ENCODE measurements at places on chromosomes 11 and 22.
A peak's percentile ranks its signal among the peaks of the same experiment; 100 is the strongest.

DNA sequence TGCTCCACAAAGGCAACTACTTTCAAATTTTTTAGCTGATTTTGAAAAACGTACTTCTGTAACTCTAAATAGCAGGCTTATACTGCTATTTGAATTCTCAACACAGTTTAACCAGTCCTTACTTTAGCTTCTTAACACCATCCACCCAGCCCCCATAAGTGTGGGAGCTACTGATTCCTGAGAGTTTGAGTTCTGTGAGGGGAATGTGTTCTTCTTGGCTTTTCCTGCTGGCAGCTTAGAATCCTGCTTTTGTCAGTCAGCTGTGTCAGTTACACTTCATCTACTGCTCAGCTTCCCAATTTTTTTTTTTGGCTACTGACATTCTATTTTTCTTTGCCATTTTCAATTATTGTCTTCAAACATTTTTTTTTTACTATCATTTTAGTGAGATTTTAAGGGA, 440.4 kb downstream of the INSC start:
- DNase-seq: no peak

- no peak for DNase-seq
Measured at GRCh38 chr11:128575961-128576350, 11.4 kb downstream of the ETS1 start.

DNA sequence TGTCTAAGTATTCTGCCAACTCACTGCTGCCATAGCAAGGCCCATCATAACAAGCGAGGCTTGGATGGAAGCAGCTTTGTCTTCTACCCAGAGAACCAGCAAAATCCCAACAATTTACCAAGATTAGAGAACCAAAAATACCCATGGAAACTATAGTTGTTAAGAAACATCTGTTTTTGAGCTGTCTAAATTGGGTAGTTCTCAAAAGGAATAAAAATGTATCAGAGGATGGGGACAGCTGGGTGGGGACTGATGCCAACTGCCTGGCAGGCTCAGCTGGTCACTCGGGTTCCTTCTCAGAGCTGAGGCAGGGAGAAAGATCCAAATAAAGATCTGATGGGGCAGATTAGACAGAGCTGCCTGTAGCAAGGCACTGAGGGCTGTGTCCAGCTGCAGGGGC, 85.9 kb upstream of the GRK3 start:
- DNase-seq: no peak

- DNase-seq: no peak
Measured at GRCh38 chr11:20161923-20162744, 1.9 kb upstream of the DBX1 start.

- no peak for DNase-seq
Measured at GRCh38 chr22:42691440-42691839, 29.2 kb downstream of the A4GALT start.

- no peak for DNase-seq
Measured at GRCh38 chr11:59802639-59803176, 7.9 kb downstream of the MRPL16 start.

DNA sequence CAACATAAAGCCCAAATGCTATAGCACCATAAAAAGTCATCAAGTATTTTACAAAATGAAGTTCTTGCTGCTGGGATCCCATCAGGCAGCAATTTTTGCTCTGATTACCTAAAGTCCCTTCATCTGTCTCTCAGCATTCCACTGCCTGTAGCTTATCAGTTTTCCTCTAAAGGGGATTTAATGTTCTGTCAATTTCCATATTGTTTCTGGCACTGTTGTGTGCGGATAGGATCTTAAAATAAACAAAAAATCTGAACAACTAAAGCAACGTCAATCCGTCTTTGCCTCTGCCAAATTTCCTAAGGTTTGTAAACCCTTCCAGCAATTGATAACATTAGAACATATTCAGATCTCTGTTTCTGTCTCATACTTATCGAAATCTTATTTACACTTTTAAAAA, 1126.3 kb upstream of the RAG2 start:
- DNase-seq: no peak

- DNase-seq: no peak
Measured at GRCh38 chr22:48605856-48606481, 1221.7 kb downstream of the BRD1 start.

GRCh38 chr11:126506789-126507188, 151.3 kb downstream of the ST3GAL4 start:
- DNase-seq: no peak

DNA sequence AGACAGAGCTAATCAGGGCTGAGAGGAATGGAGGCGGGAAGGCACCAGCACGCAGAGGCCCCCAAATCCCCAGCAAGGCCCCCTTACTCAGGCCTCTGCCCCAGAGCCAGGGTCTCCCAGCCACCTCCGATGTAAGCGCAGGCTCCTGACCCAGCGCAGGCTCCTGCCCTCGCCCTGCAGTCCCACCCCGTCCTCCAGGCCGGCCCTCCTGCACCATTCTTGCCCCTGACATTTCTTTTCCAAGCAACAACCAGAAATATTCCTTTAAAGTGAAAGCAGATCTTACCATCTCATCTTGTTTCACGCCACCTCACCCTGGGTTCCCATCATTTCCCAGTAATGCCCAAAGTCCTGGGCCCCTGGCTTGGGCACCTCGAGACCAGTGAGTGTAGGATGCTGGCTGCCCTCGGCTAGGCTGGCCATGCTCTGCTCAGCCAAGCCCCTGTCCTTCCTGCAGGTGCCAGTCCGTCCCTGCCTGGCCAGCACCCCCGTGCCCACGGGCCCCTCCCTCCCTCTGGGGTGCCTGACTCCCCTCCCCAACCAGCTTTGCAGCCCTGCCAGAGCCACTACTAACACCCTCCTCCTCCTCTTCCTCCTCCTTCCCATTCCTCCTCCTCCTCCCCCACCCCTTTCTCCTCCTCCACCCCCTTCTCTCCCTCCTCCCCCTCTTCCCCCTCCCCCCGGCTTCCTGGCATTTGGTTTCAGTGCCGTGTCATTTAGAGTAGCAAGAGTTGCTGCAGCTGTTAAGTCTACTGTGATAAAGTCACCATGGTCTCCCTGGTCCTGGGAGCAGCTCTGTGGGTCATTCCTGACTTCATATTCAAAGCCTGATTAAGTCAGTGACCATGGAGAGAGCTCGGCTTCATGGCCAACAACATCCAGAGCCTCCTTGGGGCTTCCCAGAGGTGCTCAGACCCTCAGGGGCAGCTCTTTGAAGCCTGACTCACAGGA, 78.7 kb downstream of the PIWIL3 start:
- DNase-seq: no peak

DNA sequence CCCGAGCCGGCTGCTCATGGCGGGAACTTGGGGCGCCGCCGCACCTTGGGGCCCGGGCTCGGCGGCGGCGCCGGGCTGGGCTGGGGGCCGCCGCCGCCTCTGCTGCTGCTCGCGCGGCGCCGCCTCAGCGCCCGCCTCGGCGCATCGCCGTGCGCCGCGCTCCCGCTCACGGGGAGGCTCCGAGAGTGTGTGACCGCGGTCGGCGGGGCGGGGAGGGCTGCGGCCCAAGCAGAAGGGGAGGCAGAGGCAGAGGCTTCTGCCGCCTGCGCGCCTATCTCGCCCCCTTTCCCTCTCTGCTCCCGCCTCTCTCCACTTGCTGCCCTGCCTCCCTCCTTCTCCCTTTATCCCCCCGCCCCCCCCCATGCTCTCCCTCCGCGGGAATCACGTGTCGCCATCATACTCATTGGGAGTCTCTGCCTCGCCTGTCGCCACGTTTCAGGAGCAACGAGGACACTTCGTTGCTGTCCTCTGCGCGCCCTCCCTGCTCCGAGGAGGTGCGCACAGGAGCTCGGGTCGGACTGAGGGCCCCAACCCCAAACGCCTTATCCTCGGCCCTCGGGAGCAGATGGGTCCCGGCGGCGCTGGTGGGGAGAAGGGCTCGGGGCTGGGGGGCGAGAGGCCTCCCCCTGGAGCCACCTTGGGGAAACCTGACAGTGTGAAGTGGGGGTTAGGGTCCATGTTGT, at the start of gene GUCY1A2:
GUCY1A2 (minus strand) TSS at position 258 of the 683 bp plus-strand sequence. CDS start 421 bp downstream, outside the sequence.
- peak; percentile 74 for DNase-seq

- no peak for DNase-seq
Measured at GRCh38 chr22:27799015-27799826, 2.3 kb downstream of the MN1 start.

DNA sequence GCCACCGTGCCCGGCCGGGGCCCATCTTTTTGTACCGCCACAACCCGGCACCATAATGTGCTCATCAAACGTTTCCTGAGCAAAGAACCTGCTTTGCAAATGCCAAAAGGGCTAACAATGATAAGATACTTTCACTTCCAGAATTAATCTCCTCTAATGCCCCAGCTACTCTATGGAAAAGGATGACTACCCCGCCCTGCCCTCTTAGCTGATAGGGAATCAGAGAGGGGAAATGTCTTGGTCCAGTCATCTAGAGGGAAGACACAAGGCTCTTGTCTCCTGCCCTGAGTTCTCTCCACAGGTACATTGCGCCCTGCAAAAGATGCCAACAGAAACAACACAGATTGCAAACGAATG, 586 bp downstream of the TTLL1 start:
- DNase-seq: no peak

DNA sequence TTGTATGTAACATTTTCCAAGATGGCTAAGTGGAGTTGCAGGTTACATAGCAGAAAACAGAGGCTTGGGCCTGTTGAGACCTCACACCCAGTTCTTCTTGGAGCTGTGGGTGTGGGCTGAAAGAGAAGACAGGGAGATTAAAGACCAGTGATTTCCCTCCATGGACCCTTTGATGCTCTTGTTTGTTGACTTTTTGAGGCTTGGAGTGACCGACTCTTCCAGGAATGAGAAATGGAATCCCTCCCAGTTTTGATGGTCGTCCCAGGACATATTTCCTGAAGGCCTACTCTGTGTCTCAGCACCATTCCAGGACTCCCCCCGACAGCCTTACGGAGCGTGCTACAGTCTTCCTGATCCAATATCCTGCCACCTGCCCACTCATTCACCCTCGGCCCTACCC, 96.9 kb downstream of the PTPRJ start:
- DNase-seq: no peak

GRCh38 chr11:35531246-35531645, 5.8 kb upstream of the PAMR1 start:
- no peak for DNase-seq

- no peak for DNase-seq
Measured at GRCh38 chr22:47278655-47279054, 516.2 kb downstream of the TBC1D22A start.

DNA sequence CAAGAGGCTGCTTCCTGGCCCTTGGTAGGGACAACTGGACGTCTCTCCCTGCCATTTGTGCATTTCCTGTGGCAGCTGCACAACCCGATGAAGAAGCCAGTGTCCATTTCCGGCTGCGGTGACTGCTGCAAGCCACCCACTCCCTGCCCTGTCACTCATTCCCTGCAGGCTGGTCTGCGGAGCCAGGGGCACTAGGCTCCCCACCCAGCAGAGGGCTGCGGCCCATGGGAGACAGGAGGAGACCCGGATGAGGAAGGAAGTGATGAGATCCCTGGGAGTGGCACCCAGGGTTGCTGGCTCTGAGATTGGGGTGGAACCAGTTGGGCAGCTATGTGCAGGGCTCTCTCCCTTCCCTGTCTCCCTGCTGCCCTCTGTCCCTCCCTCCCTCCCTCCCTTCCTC, 10.0 kb upstream of the MYRF start:
- DNase-seq: no peak

GRCh38 chr22:27895600-27895999, 23.5 kb downstream of the PITPNB start:
- no peak for DNase-seq

- DNase-seq: no peak
Measured at GRCh38 chr22:47450876-47451475, 688.5 kb downstream of the TBC1D22A start.

DNA sequence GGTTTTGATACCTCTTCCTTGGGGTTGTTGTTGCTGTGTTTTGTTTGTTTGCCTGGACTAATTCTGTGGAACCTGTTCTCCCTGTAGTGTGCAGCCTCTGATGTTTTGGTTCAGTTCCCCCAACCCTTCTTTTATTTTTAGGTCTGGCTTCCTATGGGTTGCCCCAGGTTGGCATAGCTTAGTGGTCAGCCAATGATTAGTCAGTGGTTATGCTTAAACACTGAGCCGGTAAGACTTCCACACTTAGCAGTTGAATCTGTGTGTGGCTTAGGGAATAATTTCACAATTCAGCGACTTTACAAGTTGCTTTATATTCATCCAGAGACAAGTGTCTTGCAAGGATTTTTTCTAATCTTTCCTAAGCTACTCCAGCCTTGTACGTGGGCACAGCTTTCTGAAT, 78.6 kb upstream of the CLPB start:
- no peak for DNase-seq

GRCh38 chr22:22881116-22882000, 6.3 kb upstream of the IGLL5 start:
- DNase-seq: no peak

DNA sequence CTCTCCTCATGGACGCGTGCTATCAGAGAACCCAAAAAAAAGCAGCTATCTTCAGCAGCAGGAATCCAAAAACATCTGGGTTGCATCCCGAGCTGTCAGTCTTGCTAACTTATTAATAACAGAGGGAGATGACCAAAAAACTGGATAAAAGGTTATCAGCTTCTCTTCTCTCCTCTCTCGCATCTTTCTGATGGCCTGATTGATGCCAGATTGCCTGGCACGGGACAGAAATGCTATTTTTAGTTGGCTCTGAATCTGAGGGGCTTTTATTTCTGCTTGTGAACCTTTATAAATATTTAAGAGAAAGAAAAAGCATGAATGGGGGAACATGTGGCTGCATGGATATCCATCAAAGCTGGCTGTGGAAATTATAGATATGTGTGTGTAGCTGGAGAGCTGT, 230.3 kb downstream of the ETS1 start:
- DNase-seq: no peak
